ENCODE measurements at places on chromosomes 7 and 10.
A peak's percentile ranks its signal among the peaks of the same experiment; 100 is the strongest.

DNA sequence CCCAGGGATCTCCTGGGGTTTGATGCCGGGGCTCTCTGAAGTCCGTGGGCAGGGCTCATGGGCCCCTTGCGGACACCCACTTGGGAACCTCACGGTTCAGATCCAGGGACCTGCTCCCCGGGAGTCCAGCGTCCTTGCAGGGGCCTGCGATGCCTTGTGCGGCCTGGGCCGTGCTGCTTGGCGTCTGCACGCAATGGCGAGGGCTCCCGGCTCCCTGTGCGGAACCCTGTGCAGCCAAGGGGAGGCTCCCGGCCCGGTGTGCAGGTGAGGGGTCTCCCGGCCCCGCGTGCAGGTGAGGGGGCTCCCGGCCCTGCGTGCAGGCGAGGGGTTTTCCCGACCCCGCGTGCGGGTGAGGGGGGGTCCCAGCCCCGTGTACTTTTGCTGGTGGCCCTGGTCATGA lies 146.7 kb downstream of the DNAJB6 start:
- DNase-seq, result no peak

GRCh38 chr7:35988818-35989217 lies 164.2 kb upstream of the EEPD1 start:
- no peak for DNase-seq

- DNase-seq, result peak; percentile 95
Observed at GRCh38 chr7:48088559-48089045, 463 bp upstream of the UPP1 start.

GRCh38 chr7:29623973-29624372 lies 60.3 kb downstream of the PRR15 start:
- no peak for DNase-seq
